ENCODE measurements at places on chromosomes 7 and 10.

- no peak for DNase-seq
Observed at GRCh38 chr7:112510001-112510742, 29.4 kb downstream of the LSMEM1 start.

DNA sequence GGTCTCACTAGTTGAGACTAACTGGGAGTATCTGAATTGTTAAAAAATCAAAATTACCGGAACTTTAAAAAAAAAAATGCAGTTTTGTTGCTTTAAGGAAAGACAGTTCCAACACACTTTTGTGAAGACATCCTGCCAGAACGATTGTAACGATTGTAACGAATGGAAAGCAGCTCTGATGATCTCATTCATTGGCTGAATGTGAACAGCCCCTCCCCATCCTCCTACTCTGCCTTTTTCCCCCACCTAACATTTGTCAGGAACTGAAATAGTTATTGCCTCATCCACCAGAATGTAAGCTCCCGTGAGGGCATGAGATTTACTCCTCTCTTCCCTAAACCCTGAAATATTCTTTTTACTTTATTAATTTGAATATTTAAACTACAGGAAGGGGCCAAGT is 23.1 kb upstream of the ZC3HAV1L start:
- no peak for DNase-seq

DNA sequence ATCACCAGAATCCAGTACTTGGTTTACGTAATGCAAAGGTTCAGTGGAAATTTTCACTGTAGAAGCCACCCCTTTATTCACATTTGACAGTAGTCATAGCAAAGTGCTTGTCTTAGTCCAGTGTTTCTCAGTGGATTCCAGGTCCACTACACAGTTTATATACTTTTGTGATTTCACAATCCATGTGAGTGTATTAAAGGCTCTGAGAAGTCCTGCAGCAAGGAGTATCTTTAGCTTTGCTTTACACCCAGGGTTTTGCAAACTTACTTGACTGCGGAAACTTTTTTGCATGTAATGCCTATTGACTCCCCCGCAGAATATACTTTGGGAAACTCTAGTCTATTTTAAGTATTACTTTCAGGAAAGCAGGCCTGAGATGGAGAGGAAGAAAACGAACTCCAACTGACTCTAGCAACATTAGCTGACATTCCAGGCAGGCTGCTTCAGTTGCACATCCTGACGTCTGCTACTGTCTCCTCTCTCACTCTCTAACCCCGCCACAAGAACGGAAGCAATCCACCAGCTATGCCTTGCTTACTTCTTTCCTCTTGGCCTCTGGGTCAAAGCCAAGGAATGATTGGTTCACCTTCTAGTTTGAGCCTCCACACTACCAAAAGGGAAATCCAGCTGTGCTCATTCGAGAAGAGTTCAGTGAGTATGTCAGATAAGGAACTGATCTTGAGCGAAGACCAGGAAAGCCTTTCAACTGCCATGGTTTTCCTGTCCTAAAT is 6.2 kb downstream of the PLXNA4 start:
- no peak for DNase-seq

GRCh38 chr7:148262721-148263229 is 327.8 kb upstream of the C7orf33 start:
- DNase-seq = peak; percentile 58

Measured in HTR-8/SVneo (cell line).